ENCODE measurements at places on chromosomes 6 and 20.

- no peak for DNase-seq
These were observed 141.5 kb upstream of the TOP1 start for GRCh38 chr20:40887105-40887504.

DNA sequence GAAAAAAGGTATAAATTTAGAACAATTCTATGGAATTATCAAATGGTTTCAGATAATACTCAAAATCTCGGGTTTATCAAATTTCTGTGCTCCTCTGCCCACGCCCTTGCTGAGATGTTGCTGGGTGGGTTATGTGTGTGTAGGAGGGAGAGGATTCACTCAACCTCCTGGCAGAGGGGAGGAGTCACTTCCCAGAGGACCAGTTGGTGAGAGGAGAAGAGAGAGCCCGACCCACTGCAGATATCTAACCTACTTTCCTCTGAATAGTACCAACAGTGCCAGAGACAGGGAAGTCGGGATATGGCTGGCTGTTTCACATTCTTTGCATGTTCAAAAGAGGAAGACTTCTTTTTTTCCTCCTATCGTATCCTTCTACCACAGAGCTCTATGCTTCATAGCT lies 187.1 kb upstream of the MAN1A1 start:
- no peak for DNase-seq

- DNase-seq, result no peak
These were observed 68.9 kb upstream of the CTNNBL1 start for GRCh38 chr20:37624963-37625362.

- DNase-seq, result no peak
These were observed 22.5 kb upstream of the IRAK1BP1 start for GRCh38 chr6:78844899-78845298.

- DNase-seq, result no peak
These were observed 18.3 kb upstream of the ADGRF4 start for GRCh38 chr6:47680051-47680450.

DNA sequence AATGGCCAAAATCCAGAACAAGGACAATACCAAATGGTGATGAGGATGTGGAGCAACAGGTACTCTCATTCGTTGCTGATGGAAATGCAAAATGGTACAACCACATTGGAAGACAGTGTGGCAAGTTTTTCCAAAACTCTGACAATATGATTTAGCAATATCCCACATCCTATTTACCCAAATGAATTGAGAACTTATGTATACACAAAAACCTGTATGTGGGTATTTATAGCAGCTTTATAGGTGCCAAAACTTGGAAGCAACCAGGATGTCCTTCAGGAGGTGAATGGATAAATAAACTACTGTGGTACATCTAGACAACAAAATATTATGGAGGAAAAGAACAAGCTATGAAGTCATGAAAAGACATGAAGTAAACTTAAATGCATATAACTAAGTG lies 156.5 kb downstream of the TFAP2A start:
- DNase-seq, result no peak

GRCh38 chr6:21181866-21182265 lies 411.7 kb upstream of the SOX4 start:
- no peak for DNase-seq

- no peak for DNase-seq
These were observed 90.1 kb upstream of the MAP7 start for GRCh38 chr6:136640132-136640915.

DNA sequence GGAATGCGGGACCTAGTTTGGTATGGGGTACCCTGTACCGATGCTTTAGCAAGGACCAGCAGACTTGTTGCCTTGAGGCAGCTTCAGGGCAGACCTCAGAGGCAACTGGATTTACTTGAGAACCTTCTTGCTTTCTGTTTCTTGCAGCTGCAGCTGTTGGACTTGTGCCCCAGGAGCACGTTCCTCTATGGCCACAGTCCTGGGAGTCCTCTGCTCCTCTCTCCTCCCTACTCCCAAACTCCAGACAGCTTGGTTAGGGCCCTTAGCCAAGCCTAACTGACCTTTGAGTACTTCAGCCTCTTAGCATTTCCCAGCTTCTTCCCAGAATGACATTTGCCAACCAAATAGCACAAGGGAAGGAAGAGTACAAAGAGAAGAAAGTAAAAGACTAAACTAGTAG lies 34.7 kb downstream of the GHRH start:
- DNase-seq, result no peak

DNA sequence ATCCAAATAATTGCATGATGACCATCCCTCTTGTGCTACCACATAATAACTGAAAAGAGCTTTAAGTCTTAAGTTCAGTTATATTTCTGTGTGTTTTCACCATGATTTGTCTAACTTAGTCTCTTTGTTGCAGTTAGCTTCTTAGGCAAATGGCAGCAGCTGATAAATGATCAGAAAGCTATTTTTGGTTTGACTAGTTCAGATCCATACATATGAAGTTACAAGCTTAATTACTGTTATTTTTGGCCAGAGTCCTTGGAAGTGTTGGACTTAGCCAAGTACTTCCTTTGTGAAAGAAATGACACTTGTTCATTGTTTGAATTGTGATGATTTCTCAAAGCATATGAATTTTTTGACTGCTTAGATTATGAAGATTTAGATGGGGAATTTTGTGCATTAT lies 54.2 kb downstream of the HIVEP1 start:
- no peak for DNase-seq

DNA sequence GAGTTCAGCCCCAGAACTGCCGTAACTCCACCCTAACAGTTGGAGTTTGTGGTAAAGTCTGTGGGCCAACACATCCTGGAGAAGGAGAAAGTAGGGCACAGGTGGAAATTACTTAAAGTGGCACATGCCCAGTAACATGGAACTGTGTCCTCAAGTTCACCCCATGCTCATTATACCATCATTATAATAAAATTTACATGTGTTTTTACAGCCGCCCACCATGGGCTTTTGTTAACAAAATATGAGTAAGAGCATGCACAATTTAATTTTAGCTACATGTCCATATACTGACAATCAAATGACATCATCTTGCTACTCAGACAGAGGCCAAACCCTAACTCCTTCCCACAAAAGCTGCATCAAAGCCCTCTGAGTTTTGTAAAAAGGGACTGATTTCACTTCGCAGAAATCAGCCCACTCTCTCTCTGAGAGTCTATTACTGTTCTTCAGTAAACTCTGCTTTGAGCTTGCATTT lies 17.3 kb upstream of the ELOVL4 start:
- DNase-seq, result no peak

DNA sequence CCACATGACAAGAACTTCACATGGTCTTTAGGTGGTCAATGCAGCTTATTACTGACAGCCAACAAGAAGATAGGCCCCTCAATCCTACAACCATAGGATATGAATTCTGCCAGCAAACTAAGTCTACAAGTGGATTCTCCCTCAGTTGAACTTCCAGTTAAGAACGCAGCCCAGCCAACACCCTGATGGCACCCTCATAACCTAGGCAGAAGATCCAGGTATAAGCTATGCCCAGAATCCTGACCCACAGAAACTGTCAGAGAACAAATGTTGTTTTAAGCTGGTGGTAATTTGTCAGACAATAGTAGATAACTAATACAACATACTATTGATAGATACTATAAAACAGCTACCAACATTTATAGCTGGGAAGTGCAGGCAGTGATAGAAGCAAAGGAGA lies 38.8 kb downstream of the ATG5 start:
- no peak for DNase-seq

DNA sequence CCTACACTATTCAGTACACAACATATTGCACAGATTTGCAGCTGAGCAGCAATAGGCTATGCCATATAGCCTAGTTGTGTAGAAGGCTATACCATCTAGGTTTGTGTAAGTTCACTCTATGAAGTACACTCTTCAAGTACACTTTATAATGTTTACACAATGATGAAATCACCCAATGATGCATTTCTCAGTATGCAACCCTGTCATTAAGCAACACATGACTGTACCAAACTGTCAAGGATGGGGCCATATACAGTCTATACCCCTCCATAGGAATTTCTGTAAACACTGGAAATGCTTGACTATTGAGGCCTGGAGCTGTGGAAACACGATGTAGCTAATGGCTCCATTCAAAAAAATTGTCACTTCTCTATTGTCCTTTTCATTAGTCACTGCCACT lies 535.4 kb downstream of the EPM2A start:
- no peak for DNase-seq

GRCh38 chr6:19463925-19464324 lies 373.2 kb upstream of the ID4 start:
- no peak for DNase-seq

DNA sequence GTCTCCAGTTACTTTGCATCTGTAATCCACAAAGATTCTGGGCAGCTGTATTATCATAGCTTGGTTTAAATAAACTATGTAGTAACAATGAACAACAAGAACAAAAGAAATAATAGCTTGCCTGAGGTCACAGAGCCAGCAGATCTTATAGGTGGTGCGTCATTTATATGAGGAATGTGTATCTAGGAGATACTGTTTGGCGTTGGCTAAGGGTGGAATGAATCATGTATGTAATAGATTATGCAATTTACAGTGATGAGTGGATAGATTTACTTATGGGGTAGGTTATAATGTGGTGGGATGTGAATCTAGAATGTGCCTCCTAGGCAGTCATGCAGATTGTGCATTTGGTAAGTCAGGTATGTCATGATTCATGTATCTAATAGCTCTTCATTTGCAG lies 42.8 kb downstream of the HNF4A start:
- no peak for DNase-seq

- no peak for DNase-seq
These were observed 42.2 kb downstream of the GFOD1 start for GRCh38 chr6:13445005-13445743.
